Psoas muscle (tissue), 8 donors: ENCODE measurements at places on chromosomes 16 and 17.
A peak's percentile ranks its signal among the peaks of the same experiment; 100 is the strongest.

DNA sequence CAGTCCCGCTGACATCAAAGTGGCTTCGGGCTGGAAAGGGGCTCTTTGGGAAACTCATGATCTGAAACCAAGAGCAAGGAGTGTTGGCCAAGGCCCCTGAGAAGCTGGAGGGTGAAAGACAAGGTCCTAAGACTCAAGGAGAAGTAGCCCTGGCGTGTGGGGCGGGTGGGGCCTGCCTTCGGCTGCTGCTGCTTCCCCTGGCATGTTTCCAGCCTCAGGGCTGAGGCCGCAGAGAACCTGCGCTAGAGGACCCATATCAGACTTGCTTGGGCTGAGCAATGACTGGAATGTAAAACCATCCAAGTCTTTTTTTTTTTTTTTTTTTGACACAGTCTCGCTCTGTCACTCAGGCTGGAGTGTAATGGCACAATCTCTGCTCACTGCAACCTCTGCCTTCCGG, 67.5 kb upstream of the GCSH start:
- no peaks in the 10 kb centered on the region for H3K27me3 ChIP-seq
- no peak overlapping the region for H3K4me3 ChIP-seq
- no peak for DNase-seq
- H3K36me3 ChIP-seq, result no peaks in the 10 kb centered on the region

DNA sequence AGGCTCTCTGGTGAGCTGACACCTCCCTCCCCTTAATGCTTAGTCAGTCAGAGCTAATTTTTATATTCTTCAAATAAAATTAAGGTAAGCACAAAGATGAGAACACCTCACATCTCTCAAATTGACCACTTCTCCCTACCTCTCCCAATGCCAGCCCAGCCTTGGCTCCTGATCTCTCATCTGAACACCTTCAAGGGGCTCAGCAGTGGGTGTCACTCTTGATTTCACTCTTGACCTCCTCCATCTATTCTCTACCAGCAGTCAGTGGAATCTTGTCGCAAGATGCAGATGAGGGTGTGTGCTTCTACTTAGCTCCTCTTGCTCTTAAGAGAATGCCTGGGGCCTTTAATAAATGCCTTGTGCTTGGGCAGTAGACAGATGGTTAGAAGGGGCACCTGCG, 309.0 kb upstream of the IRX3 start:
- no peak overlapping the region for H3K4me3 ChIP-seq
- no peak for DNase-seq
- no peaks in the 10 kb centered on the region for H3K27me3 ChIP-seq
- no peak overlapping the region for H3K27ac ChIP-seq

DNA sequence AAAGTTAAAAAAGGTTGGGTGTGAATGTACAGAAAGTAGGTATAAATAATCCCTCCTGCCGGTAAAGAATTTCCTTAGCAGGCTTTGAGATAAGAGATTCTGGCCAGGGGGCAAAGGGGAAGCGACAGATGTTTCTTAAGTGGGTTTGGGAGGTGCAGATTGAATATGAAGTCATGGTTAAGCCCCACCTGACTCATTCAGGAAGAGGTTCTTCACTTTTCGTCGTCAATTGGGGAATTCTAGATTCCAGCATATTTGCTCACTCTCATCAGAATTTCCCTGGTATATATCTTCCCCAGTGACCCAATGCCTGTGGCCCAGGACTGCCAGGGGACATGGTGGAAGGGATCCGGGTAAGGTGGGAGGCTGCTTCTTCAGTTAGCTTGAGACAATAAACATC, 127.8 kb downstream of the CPPED1 start:
- H3K4me3 ChIP-seq, result no peak overlapping the region
- no peaks in the 10 kb centered on the region for H3K4me1 ChIP-seq
- H3K27me3 ChIP-seq, result no peaks in the 10 kb centered on the region
- DNase-seq, result no peak

GRCh38 chr17:80101946-80102663, 724 bp downstream of the GAA start:
- H3K27me3 ChIP-seq, result no peaks in the 10 kb centered on the region
- peak overlapping the region; percentile 86 for H3K27ac ChIP-seq
- H3K4me3 ChIP-seq, result peak overlapping the region; percentile 97
- no peak for DNase-seq

DNA sequence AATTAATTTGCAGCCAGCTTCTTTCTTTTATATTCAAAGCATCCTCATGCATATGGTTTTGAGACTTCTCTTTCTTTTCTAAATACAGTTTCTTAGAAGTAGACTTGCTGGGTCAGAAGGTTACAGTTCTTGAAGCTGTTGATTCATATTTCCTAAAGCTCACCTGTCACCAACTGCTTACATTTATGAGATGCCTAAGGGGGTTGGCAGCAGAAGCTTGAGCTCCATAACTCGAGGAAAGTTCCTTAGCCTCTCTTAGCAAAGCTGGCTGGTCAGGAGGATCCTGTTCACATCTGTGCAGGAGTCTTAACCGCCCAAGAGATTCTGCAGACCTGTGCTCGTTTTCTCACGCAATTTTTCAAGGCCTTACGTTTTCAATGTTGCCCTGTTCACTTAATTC, 218.8 kb downstream of the SNX29 start:
- no peaks in the 10 kb centered on the region for H3K36me3 ChIP-seq
- H3K27ac ChIP-seq, result no peak overlapping the region
- H3K4me1 ChIP-seq, result no peaks in the 10 kb centered on the region
- no peak overlapping the region for H3K4me3 ChIP-seq
